GM23248 (cell line): ENCODE measurements at places on chromosomes 3 and 15.

- no peak for DNase-seq
Observed at GRCh38 chr3:84820906-84821305, 137.9 kb upstream of the CADM2 start.

DNA sequence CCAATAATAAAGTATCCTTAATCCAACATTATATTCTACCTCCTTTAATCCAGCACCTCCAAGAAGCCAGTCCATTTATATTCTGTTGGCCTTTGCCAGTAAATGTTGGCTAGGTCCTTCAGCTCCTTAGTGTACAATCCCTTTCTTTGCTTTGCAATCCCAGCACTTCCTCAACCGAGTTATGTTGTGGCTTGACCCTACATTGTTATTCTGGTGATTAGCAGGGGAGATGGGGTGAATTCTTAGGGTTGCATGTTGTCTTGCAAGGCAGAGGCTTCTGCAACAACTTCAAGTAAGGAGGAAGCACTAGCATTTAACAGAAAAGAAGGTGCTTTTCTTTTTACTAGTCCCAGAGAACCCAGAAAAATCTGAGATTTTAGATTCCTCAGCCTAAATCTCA lies 127.2 kb downstream of the CD47 start:
- no peak for DNase-seq

GRCh38 chr3:186529201-186529999 lies 14.8 kb downstream of the CRYGS start:
- DNase-seq = no peak

- DNase-seq = peak; percentile 67
Observed at GRCh38 chr15:75648156-75649000, 666 bp downstream of the SNX33 start.

DNA sequence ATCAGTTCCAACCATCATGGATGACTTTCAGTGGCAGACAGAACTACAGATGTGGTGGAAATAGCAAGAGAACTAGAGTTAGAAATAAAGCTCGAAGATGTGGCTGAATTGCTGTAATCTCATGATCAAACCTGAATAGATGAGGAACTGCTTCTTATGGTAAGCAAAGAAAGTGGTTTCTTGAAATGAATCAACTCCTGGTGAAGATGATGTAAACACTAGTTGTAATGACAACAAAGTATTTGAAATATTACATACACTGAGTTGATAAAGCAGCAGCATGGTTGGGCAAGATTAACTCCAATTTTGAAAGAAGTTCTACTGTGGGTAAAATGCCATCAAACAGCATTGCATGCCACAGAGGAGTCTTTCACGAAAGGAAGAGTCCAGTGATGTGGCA lies 131.7 kb upstream of the FAM3D start:
- peak; percentile 5 for DNase-seq

DNA sequence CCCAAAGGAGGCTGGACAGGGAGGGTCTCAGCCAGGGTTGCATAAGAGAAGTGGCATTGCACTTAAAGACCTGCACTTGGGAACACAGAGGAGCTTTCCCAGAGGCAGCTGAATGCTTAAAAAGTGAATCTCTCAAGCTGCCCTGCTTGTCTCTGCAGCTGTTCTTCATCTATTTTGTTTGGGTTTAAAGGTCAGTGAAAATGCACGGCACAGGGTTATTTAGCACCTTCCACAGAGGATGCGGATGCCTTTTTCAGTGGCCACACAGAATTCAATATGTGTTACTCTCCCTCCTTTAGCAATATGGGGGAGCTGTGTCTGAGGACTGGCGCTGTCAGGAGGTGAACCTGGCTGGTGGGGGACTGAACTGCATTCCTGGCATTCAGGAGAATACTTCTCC lies 22.7 kb upstream of the CTNNB1 start:
- no peak for DNase-seq

DNA sequence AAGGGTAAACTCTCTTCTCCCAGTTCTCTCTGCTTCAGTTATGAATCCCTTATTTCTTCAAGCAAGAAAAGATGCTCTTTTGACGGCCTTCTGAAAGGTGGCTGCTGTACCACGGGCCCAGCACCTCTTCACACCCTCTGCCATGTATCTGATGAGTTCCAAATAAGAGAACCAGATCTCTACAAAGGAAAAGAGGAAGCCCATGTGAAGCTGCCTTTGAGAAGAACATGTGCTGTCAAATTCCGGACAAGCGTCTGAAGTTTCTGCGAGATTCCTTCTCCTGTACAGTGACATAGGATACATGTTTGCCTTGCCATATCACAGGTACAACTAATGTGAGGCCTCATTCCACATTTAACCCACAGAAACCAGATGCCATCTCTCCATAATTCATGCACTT lies 59.2 kb downstream of the SH3BP5 start:
- no peak for DNase-seq

DNA sequence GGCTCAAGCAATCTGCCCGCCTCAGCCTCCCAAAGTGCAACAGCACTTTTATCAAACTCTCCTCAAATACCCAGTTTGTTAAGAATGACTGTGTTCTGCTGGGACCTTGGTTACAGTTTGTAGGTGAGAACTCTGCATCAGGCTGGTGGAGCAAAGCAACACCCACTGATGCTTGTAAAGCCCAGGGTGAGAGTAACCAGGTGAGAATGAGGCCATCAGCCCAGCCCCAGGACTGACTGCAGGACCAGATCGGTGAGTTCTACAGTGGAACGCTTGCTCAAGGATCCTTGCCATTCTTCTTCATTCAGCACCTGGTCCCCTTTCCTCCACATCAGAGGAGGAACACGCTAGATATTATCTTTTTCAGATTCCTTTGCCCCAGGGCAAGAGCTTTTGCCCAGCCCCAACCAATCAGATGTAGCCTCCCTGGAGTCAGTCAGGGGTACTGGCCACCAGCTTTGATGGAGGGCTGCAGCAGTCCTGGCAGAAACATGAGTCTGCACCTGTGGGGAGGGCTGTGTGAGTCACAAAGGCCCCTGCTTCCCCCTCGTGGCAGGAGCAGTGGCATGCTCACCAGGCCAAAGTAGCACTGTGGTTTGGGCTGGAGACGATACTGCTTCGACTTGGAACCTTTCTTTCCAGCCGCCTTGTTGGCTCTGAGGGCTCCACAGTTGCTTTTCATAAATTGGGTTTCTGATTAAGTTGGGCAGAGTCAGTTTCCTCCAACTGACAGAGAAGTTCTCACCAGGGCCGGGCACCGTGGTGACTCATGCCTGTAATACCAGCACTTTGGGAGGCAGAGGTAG lies 3.5 kb upstream of the SHISA5 start:
- peak; percentile 69 for DNase-seq

DNA sequence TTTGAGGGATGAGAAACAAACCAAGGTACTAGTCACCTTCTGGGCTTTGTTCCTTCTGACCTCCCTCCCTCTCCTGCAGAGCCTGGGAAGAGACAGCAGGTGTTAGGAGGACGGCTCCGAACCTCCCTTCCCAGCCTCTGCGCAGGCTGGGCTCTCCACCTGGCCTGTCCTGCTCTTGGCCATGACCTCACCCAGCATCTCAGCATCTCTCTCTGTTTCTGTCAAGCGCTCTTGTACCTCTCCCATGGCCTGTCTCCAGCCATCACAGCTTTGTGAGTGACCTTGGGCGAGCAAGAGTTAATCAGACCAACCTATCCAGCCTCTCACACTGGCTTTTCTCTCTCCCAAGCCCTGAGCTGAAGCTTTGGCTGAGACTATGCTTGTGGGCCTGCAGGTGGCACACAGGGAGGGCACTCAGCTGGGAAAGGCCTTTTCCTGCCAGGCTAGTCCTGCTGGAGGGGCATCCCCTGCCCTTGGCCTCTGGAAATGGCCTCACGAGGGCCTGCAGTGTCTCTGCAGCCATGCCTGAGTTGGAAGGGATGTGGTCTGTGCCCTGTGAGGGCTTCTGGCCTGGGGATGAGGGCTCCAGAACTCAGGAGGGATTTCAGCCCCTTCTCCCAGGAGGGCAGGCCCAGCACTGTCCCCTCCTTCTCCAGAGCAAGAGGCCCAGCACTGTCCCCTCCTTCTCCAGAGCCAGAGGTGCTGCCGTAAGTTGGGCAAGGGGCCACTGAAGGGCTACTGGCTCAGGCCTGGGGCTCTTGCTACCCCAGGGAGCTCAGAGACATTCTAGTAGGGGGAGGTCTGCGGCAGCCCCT lies 2.1 kb downstream of the CHST13 start:
- DNase-seq = no peak

DNA sequence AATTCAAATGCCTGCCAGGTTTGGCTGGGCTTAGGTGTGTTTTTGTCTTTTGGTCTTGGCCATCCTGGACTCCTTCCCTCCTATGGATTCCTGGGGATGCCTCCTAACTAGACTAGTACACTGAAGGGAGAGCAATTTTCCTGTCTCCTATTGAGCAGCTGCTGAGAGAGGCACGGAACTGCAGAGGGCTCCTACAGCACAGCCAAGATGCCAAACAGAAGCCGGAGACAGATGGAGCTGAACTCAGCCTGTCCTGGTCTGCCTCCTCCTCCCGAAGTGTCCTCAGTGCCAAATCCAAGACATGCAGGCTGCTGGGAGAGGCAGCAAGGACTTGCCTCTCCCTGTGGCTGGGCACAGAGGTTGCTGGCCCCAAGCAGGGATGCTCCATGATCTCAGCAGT lies 256.6 kb upstream of the PROK2 start:
- peak; percentile 30 for DNase-seq

DNA sequence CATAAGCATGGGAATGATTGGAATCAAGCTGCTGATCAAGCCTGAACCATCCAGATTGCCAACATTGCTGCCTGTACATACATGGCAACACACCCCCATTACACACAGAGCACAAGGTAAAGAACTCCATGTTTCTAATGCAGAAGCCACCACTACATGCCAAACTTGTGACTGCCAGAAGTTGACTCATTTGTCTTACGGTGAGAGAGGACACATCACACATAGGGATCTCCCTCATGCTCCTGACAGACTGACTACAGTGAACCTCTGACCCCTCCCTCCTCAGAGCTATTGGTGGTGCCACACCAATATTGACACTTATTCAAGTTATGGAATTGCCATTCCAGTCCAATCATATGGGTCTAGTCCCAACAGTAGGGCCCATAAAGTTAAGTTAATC lies 42.3 kb downstream of the EFHB start:
- DNase-seq = peak; percentile 44

DNA sequence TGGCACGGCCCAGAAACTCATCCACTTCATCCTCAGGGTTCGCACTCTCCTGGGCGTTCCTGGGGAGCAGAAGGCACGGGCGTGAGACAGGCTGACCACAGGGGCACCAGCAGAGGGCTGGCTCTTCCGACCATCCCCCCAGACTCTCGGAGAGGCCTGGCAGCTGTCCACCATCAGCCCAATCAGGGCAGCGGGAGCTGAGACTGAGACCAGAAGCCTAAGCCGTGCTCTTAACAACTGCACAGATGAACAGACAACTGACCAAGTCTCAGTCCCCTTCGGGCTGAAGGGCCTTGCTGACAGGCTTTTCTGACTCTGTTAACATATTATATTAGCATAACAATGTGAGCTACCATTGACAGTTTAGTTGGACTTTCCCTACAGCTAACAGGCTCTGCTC lies 118.0 kb downstream of the SEC22A start:
- DNase-seq = no peak

DNA sequence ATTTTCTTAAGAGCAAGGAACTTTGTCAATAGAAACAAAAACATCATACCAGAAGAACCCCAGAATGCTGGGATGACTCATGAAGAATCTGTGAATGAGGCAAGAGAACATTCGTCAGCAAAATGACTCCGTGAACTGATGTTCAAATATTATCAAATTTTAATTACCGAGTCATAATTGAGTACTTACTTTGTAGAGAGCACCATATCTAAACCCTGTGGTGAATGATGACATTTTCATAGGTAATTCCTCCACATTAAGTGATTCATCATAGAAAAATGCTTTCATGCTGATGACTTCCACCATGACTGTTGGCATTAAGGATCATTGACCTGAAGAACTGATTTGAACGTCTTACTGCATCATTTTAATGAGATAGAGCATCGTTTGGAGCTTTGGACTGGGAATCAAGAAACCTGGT lies 56.3 kb downstream of the PPARG start:
- peak; percentile 76 for DNase-seq

DNA sequence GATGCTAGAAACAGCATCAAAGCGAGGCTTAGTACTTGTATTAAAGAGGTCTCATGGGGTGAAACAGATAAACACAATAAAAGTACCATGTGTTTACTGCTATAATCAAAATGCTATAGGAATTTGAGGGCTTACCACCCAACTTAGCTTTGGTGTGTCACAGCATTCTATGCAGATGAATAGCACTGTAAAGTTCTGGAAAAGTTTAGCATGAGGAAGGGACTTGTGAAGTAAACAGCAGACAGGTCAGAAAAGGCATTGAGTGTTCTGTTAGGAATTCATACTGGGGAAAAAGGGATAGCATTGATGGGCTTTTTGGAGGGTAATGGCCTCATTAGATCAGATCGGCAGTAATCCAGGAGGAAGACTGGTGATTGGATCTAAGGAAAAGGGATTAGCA lies 505.3 kb downstream of the NLGN1 start:
- peak; percentile 60 for DNase-seq

- peak; percentile 81 for DNase-seq
Observed at GRCh38 chr15:78979456-78980320, 34.8 kb upstream of the CTSH start.

GRCh38 chr15:98177966-98178592 lies 217.6 kb downstream of the ARRDC4 start:
- DNase-seq = peak; percentile 82

DNA sequence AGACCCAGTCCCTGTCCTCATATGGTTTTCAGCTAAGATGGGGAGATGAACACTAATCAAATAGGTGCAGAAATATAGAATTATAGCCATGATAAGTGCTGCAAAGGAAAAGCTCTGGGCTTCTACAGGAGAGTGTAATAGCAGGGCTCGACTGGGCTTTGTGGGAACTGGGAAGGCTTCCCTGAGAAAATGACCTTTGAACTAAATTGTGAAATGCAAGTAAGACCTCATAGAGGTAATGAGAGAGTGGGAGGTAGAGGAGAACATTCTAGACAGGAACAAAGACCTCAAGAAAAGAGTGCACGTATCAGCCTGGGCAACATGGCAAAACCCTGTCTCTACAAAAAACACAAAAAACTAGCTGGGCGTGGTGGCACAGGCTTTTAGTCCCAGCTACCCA lies 231.6 kb downstream of the ABHD5 start:
- no peak for DNase-seq

DNA sequence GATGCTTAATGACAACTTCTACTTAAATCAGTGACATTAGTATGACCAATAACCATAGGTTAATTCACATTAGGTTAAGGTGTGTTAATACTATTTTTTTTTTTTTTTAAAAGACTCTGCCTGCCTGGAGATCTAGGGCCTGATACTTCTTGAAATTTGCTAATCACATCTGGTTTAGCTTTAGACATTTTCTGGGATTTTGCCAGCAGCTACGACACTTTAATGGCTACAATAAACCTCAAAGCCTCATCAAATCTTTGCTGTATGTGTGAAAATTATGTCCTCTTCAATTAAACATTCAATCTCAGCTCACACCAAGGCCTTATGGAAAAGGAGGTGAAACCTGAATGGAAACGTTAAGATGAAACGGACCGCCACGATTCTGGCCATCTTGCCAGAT lies 167.9 kb downstream of the GREM1 start:
- no peak for DNase-seq
